ENCODE measurements at places on chromosomes 5 and 9.
A peak's percentile ranks its signal among the peaks of the same experiment; 100 is the strongest.

DNA sequence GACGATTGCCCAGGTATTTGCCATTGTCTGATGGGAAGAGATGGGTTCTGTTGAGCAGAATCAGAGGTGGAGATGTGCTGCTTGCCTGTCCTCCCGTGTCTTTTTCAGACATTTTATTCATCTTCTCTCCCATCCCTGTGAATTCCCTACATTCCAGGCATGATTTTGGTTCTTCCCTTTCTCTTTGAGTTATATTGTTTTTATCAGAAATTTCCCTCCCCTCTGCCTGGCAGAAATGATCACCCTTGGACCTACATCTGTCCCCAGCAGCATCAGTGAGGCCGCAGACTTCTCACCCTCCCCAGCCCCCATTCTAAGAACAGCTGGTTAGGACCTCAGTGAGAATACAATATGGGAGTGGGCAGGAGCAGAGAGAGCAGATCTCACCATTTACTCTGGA lies 640.2 kb downstream of the CCDC171 start:
- no peak for DNase-seq

DNA sequence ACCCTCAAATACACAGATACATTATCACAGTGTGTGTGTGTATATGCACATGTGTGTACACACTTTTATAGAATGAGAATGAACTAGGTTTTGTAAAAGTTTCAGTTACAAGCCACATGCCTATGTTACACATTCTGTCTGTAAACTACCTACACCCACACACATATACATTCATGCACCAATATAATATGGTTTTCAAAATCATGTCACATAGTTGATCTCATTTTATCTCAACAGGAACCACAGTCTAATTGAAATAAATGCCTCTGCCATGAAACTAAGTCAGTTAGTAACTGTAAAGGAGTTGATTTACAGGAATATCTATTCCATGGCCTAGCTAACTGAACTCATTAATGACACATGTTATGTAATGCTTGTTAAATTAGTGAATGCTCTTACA lies 646.6 kb downstream of the PDE4D start:
- no peak for DNase-seq

- no peak for DNase-seq
These were observed 33.8 kb downstream of the KCNIP1 start for GRCh38 chr5:170537451-170538095.

DNA sequence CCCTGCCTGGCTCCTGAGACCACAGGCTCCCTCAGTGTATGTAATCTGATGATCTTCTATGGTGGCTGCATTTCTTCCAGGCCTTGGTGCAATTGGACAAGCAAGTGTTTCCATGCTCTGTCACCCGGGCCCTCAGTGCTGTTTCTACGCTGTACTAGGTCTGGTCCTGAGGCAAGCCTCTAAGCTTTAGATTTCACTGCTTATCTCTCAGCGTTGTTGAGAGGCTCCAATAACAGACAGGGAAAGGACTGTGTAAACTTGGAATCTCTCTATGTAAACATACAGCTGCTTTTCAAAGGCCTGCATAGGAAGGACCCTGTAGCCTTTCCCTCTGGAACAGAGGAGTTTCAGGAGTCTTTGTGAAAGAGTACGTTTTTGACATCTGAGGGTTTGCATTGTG lies 38.6 kb upstream of the NFIB start:
- no peak for DNase-seq

- DNase-seq: no peak
These were observed 42.4 kb upstream of the AIF1L start for GRCh38 chr9:131053896-131054295.

DNA sequence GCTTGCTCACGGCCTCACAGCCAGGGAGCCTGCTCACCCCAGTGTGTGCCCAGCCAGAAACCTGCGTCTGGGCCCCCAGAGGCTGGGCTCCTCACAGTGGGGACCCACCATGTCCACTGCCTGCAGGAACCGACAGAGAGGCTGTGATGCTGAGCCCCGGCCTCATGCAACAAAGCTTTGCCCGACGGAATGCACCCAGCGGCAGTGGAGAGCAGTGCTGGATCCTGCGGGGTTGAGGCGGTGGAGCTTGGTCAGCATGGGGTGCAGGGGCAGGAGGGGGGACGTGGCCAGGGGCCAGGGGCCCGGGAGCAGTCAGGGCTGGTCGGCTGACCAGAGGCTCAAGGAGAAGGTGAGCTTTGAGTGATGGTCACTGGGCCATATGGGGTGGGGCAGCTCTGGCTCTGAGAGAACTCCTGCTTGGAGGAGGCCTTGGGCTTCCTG lies 7.7 kb upstream of the CEP72 start:
- no peak for DNase-seq

GRCh38 chr9:34540827-34541226 lies 18.0 kb upstream of the ENHO start:
- DNase-seq: no peak

- no peak for DNase-seq
These were observed 265.5 kb upstream of the CD180 start for GRCh38 chr5:67462147-67462546.

GRCh38 chr5:171633776-171634470 lies 151.7 kb upstream of the SMIM23 start:
- DNase-seq: no peak

DNA sequence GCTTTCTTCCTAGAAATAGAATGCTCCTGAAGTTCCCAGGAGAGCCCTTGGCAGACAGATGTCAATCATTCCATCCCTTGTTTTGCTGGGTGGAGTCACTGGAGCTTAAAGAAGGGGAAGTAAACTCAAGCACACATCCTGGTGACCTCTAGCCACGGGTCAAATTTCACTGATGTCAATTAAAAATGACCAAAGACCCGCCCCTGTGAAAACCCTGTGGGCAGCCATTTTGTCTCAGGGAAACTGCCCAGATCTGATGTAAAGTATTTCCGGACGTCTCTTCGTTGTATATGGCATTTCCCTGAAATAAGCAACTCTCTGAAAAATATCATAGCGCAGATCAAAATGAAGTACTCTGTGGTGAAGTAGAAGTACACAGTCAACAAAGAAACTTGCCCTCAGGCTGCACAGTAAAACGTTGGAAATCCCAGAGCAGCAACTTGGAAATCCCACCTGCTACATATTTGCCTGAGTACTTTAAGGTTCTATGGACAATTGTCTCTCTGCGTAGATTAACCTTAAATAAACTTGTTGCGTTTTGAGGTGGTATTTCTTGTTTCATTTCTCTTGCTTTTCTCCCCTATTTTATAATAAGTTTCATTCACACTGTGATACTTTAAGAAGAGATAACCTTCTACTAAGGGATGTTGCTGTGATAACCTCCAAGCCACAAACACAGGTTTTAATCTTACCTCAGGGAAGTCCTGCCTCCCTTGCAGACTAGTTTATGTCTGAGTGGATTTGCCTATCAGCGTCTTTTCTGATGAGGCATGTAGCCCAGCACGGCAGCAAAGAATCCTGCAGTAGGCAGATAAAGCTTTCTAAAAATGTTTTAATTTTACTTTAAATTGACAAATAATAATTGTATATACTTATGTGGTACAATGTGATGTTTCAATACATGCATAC lies 60.9 kb upstream of the PIP5K1B start:
- no peak for DNase-seq

- DNase-seq: no peak
These were observed 50.5 kb upstream of the COL5A1 start for GRCh38 chr9:134591082-134591571.

GRCh38 chr5:143222287-143223231 lies 180.9 kb downstream of the NR3C1 start:
- no peak for DNase-seq

GRCh38 chr5:168295574-168296201 lies 4.2 kb downstream of the WWC1 start:
- DNase-seq: peak; percentile 46

DNA sequence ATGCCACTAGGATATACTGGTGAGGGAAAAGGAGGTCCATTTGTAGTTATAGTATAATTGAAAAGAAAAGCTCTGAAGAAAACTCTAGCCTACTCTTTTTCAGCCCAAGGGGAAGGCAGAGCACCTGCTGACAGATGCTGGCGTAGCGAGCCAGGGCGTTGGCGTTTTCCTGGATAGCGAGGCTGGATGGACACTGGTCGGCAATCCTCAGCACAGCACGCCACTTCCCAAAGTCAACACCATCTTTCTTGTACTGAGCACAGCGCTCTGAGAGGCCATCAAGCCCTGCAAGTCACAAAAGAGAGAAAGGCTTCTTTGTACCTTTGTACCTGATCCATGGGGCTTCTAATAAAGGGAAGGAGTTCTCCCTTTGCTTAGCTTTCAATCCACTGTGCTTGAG lies 8.2 kb downstream of the ALDOB start:
- no peak for DNase-seq

GRCh38 chr5:154997746-154998145 lies 15.8 kb upstream of the KIF4B start:
- no peak for DNase-seq

- no peak for DNase-seq
These were observed 71.7 kb downstream of the SUSD1 start for GRCh38 chr9:112103405-112103804.

GRCh38 chr5:144313147-144313726 lies 142.6 kb downstream of the KCTD16 start:
- DNase-seq: no peak

DNA sequence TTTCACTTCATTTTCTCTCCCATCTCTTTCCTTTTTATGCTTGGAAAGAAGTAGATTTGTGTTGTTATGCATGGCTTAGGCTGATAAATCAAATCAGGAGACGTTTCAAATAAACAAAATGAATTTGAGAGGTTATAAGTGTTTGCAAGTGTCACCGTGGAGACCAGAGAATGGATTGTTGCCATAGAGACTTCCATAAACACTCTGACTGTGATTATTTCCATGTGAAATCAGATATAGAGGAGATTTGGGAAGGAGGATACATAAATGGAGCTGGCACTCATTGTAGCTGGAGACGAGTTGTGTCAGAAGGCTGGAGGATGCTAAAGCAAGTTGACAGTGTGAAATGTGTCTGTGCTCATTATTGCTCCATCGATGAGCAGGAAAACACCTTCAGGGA lies 84.2 kb upstream of the PCSK1 start:
- no peak for DNase-seq

GRCh38 chr5:160448886-160449285 lies 27.2 kb downstream of the PTTG1 start:
- DNase-seq: no peak

GRCh38 chr5:154059583-154059982 lies 20.8 kb downstream of the MFAP3 start:
- no peak for DNase-seq

- DNase-seq: no peak
These were observed 424.0 kb upstream of the RGMB start for GRCh38 chr5:98349251-98349989.

DNA sequence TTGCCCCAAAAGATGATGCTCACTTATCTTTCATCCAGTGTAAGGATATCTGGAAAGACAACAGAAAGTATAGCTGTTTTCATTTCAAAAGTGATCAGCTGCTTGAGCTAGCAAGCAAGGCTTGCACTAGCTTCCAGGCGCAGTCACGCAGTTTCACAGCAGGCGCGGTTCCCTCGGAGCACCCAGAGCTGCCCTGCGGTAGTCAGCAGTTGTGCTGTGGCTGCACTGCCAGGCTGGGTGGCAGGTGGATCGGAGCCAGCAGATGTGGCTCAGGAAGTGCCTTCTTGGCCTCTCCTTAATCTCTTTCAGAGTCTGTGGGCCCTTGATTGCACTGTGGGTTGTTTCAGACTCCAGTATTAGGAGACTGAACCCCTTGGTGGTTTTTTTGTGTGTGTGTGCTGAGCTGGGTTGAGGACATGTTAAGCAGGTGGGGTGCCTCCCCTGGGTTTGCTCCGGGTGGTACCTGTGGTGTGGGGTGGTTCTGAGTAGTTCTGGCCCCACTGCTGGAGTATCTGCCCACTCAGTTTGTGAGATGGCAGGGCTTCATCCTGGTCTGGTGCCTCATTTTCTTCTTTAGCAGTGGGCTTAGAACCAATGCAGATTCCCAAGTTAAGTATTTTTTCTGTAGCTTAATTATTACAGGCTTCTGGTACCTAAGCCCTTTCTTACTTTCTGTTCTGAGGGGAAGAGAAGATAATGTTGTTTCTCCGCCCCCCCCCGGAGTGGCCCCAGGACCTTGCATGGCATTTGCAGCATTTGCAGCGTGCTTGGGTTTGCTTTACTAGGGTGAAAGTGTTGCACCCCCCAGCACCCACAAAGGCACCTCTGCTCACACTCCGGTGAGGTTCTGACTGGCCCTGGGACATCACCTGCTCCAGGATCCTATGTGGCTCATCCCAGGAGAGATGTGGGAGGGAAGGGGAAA lies 16.4 kb downstream of the TENT4A start:
- DNase-seq: no peak

- no peak for DNase-seq
These were observed 98.4 kb downstream of the C9orf152 start for GRCh38 chr9:110109333-110110092.

DNA sequence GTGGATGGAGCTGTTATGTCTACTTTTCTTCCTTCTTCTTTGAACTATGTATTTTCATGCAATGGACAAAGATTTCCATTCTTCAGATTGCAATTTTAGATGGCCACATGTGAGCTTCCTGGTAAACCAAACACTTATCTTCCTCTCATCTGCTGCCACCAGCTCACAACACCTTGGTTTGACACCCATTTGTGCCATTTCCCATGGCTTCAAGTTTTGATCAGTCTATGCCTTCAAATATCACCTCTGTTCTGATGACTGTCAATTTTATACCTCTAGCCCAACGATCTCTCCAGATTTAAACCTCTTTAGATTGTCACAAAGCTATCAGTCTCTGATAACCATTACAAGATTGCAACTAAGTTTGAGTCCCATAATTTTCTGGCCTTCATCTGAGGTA lies 147.2 kb downstream of the TMEM38B start:
- no peak for DNase-seq

DNA sequence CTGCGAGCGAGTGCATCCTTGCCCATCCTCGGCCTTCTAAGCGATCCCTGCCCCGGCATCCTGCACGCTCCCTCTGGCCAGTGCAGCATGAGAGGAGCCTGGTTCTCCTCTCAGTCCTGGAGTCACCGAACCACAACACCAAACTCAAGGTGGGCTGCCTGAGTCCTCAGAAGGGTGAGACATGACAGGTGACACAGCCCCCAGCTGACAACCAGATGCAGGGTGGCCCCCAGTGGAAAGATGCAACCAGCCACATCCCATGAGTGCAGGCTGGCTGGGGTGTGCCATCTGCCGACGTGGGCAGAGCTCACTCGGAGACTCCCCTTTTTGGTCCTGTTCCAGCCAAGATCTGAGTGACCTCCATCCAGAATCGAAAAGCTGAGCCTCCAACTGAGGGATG lies 58.4 kb downstream of the COL23A1 start:
- no peak for DNase-seq

- no peak for DNase-seq
These were observed 65.1 kb downstream of the NEK6 start for GRCh38 chr9:124322618-124323432.

DNA sequence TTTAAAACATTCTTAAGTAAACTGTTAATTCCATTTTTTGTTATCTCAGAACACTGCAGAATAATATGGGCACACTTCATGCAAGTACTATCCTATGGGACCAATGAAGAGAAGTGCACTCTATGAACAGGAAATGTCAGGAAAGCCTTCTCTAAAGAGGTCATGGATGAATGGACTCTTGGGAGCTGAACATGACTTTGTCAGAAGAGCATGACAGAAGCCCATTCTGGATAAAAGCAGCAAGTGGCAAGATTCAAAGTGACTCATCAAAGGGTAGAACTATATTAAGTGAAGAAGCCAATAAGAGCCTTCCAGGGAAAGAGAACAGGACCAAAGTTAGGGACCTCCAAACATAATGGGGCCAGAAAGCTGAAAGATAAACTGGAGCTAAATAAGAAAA lies 94.0 kb downstream of the RAPGEF6 start:
- no peak for DNase-seq

- no peak for DNase-seq
These were observed 2.1 kb downstream of the NEURL1B start for GRCh38 chr5:172642926-172643871.
